ENCODE measurements at places on chromosomes 2 and 18. TPM values are rescaled to one million over a fixed set of nuclear protein-coding genes. Genes with fewer than 3 reads are reported as not detected.

SPATA3 gene
- not detected for total RNA-seq

SCN7A gene
- total RNA-seq = 3.6 TPM

IL36G gene
- not detected for total RNA-seq

SKOR2 gene
- total RNA-seq = not detected

AQP12B gene
- total RNA-seq = not detected

PKP4 gene
- total RNA-seq = 243 TPM

RAX gene
- not detected for total RNA-seq

- DNase-seq = no peak
Observed at GRCh38 chr2:134216152-134216829, 37.6 kb upstream of the MGAT5 start.

- DNase-seq = no peak
Observed at GRCh38 chr2:97359861-97360584, 229.7 kb downstream of the ANKRD36B start.

DNA sequence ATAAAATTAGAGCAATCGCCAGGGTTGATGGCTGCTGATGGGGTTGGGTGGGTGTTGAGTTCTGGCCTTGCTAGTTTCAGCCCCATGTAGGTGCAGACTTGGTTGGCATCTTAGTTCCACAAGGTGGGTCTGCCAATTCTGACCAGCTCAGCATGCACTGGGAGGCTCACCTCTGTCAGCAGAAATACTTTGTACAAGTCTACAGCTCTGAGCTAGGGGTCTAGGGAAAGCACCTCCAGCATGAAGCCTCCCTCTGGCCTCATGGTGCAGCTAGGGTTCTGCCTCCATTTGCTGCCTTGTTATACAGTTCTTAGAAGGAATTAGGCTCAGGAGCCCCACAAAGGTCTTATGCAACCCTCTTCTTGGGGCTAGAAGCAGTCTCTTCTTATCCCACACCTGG, 278.9 kb upstream of the HDAC4 start:
- no peak for DNase-seq

DNA sequence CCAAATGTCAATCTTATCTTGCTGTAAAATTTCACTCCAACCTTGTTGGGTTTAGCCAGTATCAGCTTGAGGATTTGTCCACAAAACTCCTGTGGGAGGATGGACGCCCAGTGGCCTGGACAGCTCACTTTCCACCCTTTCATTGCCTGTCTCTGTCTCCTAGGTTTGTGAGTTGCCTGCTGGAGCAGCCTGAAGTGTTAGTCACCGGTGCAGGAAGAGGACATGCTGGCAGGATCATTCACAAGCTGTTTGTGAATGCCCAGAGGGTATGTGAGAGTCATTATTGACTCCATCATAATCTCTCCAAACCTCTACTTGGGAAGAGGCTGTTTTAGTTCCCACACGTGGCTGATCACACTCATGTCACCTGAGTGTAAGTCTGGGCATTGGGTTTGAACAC, 112.3 kb downstream of the RAB3GAP1 start:
- no peak for DNase-seq

- DNase-seq = no peak
Observed at GRCh38 chr2:188158337-188159100, 133.2 kb upstream of the GULP1 start.

- DNase-seq = no peak
Observed at GRCh38 chr18:59986139-59986538, 86.3 kb downstream of the PMAIP1 start.

- no peak for DNase-seq
Observed at GRCh38 chr2:64223055-64223454, 78.8 kb upstream of the PELI1 start.

GRCh38 chr2:238818561-238818960, 29.3 kb upstream of the TWIST2 start:
- no peak for DNase-seq

GRCh38 chr2:19474128-19474527, 115.7 kb upstream of the OSR1 start:
- DNase-seq = no peak

Data from kidney (tissue), 22 donors.